ENCODE measurements at places on chromosomes 1 and 21.
A peak's percentile ranks its signal among the peaks of the same experiment; 100 is the strongest.

GRCh38 chr1:43147625-43148327 is 24.3 kb downstream of the EBNA1BP2 start:
- peak; percentile 94 for DNase-seq

- no peak for DNase-seq
Observed at GRCh38 chr21:44962403-44962966, 22.7 kb downstream of the SLX9 start.

GRCh38 chr1:175679981-175680652 is 63.3 kb downstream of the TNR start:
- no peak for DNase-seq

DNA sequence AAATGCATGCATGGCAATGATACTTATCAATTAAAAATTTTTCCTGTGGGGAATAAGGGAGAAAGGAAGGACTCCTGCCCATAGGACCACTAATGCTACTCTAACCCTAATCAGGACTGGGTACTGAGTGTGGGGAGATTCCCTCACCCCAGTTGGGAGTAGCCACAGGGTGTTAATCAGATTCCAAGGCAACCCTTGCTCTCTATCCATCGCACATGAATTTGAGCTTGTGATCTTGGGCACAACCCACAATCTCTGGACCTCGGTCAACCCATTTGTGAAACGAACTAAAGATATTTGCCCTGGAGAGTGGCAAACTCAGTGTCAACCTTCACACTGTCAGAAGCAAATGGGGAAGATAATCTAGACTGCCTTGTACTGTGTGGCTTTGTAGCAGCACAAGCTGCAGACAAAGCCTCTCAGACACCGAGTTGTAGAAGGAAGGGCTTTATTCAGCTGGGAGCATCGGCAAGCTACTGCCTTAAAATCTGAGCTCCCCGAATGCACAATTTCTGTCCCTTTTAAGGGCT is 69.5 kb downstream of the SERINC2 start:
- DNase-seq = no peak
